ENCODE measurements at places on chromosomes 13 and 19.

GRCh38 chr19:42134535-42135070, 2.4 kb upstream of the POU2F2 start:
- no peak for DNase-seq

GRCh38 chr13:36430247-36431203, 1.8 kb upstream of the CCNA1 start:
- DNase-seq = no peak

- DNase-seq = no peak
These were observed 57.9 kb downstream of the RFC3 start for GRCh38 chr13:33875618-33876401.

DNA sequence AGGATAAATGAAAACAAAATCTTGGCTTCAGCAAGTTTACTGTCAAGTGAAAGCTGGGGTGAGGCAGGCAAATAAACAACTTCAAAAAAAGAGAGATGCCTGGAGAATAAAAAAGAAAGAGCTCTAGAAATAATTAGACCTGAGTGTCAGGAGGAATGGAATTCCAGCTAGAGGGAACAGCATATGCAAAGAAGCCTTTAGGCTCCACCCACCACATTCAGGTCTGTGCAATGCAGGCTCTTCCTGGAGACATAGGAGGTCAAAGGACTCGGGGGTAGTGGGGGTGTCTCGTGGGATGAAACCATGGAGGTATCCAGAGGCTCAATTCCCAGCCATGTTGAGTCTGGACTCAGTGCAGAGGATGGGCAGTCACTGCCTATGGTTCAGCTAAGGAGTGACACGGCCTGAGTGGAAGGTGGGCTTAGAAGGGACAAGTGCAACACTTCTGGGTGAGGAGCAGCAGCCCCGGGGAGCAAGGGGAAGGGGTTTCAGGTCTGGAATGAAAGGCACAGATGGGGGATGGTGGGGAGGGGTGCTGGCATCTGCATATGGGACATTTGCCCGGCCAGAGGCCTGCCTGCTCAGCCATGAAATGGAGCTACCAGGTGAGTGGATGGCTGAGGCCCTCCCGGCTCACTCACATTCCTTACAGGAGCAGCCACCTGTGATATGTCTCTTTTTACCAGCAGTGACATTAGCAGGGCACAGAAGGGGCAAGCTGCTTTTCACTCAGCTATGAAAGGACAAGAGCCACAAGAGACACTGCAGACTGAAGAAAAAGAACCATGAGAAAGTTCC, 12.3 kb downstream of the LATS2 start:
- DNase-seq = no peak

GRCh38 chr19:48899781-48900476, at the start of gene NUCB1:
NUCB1 (plus strand) TSS chr19:48900312; CDS start chr19:48900797, 485 bp downstream.
- peak; percentile 97 for DNase-seq

DNA sequence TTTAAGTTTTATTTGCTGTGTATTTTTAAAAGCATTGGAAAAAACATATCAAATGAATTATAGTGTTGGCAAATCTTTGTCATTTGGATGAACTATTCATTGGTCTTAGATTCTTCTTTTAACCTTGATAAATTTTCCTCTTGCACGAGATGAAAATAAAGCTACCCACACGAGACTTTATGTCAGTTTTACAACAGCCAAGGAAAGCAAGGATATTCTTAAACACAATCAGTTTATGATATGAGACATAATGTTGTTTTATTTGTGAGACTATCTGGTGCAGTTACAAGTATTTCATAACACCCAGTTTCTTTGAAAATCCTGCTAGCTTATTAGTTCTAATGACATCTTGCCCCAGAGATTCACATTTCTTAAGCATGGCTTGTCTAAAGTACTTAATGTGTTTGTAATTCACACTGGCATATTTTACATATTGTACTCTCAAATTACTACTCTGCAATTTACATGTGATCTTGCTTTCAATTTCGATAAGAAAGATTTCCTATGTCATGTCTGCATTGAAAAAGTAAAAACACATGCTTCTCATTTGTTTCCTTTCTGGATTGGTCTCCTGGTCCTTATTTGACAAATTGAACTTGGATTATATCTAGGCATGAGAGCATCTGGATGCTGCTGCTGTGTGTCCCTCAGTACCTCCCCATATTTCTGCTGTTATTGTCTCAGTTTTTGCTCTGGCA, 955.5 kb upstream of the PCDH9 start:
- no peak for DNase-seq

GRCh38 chr13:20438801-20439200, 86.9 kb downstream of the CRYL1 start:
- DNase-seq = no peak

- DNase-seq = no peak
These were observed 14.1 kb upstream of the RELB start for GRCh38 chr19:44987148-44987675.

GRCh38 chr19:3471954-3472655, 8.2 kb downstream of the SMIM24 start:
- peak; percentile 25 for DNase-seq

DNA sequence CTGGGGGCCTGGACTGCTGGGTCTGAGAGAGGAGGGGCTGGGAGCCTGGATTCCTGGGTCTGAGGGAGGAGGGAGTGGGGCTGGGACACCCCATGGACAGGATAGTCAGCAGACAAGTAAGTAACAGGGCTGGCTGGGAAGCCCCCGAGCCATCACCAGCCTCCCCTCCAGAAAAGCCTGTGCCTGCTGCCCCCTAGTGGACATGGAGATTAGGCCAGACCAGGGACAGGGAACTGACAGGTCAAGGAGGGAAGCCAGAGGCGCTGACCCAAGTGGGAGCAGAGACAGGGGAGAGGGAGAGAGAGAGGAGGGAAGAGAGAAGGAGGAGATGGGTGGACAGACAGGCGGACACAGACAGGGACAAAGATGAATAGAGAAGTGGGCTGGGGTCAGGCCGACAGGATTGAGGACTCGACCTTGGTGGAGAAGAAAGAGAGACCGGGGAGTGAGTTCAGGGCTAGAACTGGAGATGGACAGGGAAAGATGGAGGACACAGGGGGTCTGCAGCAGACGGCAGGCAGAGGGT, 6.7 kb upstream of the ERFL start:
- DNase-seq = peak; percentile 85

DNA sequence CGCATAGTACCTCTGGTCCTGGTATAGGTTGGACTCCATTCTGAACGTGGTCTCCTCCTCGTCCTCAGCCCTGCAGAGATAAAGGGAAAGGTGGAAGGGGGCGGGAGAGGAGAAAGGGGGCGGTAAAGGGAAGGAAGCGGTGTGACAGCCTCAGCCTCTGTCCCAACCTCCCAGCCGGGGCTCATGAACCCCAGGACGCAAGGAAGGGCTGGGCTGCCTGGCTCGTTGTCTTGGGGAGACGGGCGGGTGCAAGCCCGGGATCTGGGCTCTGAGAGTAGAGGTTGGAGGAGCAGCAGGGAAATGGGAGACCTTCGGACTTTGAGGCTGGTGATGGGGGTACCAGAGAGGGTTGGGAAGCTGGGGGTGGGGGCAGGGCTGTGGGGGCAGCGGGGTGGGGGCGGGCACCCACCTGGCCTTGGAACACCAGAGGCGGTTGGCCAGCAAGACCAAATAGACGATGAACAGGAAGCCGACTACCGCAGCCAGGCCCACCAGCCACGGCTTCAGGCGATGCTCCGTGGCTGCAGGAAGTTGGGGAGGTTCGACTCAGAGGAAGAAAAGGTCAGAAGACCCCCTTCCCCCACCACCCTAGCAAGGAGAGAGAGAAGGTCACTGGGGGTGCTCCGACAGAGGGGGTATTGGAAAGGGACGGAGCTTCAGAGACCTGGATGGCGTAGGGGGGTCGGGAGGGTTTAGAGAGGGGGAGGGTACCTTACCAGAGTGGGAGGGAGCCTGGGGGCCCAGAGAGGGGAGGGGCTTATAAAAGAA, 1.7 kb downstream of the SMIM24 start:
- DNase-seq = peak; percentile 11

GRCh38 chr19:55145232-55145631, 3.8 kb downstream of the TNNT1 start:
- no peak for DNase-seq

GRCh38 chr19:19595171-19595701, 23.3 kb downstream of the PBX4 start:
- no peak for DNase-seq

DNA sequence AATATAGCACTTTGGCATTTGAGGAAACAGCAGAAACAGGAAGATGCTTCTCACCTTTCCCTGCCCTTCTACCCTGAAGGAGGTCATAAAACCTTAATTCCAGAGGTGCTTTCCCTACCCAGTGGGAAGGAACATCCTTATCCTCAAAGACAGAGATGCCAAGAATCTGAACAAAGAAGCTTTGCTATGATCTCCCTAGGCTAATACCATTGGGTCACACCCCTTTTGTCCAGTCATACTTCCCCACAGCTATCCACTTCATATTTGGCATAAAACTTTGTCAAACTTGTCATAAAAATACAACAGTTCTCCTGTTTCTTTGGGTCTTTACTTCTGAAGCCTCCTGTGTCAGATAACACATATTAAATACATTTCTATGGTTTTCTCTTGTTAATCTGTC, 21.7 kb upstream of the RXFP2 start:
- no peak for DNase-seq

GRCh38 chr19:54473071-54473891, at the start of gene CDC42EP5:
CDC42EP5 (minus strand) TSS chr19:54473296; CDS start chr19:54465547, 7,749 bp downstream.
- no peak for DNase-seq

DNA sequence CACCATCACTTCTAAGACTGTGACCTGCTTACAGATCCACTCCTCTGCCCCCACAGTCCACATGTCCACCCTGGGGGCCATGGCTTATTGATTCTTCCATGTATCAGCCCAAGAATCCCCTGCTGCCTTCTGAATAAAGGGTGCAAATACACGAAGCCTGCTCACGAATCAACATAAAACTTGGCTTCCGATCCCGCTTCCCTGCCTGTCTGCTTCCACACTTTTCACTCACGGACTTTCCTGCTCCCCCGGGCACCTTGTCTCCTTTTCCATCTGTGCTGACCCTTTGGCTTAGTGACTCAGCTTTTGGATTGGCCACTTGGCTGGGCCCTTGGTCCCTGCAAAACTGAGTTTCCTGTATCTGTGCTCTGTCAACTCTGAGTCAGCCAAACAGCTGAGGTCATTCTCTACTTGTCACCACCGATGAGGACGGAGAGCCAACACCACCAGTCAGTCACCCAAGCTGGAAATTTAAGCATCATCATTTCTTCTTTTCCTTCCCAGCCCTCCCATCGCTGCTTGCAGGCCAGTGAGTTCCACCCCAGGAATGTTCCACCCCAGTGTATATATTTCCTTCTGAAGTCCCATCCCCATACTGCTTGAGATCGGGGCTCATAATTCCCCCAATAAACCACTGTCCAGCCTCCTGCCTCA, 11.4 kb upstream of the USP12 start:
- no peak for DNase-seq

GRCh38 chr13:43422116-43422515, 364.7 kb downstream of the ENOX1 start:
- no peak for DNase-seq
